ENCODE measurements at places on chromosomes 2 and 18.
A peak's percentile ranks its signal among the peaks of the same experiment; 100 is the strongest.

DNA sequence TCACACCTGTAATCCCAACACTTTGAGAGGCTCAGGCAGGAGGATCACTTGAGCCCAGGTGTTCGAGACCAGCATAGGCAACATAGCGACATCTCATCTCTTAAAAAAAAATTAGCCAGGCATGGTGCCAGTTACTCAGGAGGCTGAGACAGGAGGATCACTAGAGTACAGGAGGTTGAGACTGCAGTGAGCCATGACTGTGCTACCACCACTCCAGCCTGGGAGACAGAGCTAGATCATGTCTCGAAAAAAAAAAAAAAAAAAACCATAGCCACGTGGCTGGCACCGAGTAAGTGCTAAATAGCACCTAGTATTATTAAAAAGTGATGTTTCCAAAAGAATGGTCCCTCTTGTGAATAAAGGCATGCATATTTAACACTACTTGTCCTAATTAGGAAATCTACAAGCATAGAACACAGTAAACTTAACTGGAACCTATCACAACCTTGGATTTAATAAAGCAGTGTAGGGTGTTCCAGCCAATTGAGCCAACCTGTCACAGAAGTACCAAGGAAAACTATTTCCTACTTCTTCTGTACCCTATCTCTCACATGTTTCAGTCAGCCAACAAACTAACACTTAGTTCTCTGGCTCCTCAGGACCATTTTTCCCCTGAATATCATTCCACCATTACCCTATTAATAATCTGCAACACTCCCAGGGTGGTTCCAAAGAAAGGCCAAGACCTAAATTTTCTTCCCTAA lies 8.8 kb downstream of the RAB1A start:
- DNase-seq = no peak

DNA sequence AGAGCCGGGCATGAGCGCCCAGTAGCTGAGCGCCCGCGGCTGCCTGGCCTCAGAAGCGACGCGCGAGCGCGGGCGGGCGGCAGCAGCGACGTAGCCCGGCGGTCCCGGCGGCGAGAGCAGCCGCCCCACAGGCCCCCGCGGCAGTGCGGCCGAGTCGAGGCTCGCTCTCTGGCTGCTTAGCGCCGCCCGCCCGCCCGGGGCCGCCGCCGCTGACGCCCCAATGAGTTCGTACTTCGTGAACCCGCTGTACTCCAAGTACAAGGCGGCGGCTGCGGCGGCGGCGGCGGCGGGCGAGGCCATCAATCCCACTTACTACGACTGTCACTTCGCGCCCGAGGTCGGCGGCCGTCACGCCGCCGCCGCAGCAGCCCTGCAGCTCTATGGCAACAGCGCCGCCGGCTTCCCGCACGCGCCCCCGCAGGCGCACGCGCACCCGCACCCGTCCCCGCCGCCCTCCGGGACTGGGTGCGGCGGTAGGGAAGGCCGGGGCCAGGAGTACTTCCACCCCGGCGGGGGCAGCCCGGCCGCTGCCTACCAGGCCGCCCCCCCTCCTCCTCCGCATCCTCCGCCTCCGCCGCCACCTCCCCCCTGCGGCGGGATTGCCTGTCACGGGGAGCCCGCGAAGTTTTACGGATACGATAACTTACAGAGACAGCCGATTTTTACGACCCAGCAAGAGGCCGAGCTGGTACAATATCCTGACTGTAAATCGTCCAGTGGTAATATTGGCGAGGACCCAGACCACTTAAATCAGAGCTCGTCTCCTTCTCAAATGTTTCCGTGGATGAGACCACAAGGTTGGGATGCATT lies 847 bp downstream of the HOXD8 start:
- peak; percentile 94 for DNase-seq

GRCh38 chr2:15260196-15260595 lies 300.9 kb downstream of the NBAS start:
- DNase-seq = no peak

DNA sequence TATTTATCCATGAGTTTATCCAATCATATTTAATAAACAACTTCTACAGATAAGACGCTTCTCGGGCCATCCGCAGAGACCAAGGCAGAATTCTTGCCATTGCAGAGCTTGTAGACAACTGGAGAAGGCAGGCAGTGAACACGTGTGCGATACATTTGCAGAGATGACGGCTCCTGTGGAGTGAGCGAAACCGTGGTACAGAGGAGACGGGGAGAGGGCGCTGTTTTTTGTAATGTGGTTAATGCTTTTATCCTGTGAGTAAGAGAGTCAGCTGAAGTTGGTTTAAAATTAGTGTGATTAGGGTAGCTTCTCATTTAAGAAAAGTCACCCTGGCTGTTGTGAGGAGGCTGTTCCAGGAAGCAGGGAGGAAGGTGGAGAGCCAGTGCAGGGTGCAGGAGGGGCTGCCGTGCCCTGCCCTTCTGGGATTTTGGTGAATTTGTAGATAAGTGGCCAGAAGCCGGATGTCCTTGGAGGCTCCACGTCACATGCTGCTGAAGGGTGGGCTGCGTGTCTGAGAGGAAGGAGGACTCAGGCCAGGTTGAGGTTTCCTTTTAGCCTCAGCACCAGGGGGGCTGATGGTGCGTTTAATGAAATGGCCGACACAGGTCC lies 151.4 kb downstream of the SNTG2 start:
- DNase-seq = no peak

DNA sequence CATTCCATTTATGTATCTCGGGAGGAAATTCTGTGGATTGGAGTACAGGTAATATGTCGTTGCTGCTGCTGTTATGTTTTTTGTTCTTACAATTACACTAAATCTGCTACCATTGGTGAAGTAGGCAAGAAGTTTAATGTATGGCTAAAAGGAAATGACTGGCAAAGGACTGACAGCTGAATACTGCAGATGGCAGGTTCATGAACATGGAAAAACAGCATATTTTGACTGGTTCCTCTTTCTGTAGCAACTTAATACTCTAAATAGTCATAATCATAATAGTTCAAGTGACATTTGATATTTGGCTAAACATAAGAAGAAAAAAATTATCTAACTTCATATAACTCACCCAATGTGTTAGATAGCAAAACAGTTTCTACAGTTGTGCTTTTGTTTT lies 84.5 kb upstream of the PGAP1 start:
- DNase-seq = no peak

DNA sequence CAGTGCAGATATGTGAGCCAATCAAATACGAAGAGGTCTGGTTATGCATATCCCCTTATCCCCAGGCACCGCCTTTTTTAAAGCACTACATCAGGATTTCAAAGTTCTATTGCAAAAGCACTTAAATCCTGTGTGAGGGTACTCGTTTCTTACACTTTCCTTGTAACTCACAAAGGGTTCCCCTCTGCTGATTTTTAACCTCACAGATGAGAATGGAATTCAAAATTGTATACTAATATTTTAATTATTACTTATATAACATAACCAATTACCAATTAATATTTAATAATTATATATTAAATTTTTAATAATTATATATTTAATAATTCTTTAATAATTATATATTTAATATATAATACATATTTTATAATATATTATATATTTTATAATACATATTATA lies 126.2 kb upstream of the MAPRE2 start:
- no peak for DNase-seq

DNA sequence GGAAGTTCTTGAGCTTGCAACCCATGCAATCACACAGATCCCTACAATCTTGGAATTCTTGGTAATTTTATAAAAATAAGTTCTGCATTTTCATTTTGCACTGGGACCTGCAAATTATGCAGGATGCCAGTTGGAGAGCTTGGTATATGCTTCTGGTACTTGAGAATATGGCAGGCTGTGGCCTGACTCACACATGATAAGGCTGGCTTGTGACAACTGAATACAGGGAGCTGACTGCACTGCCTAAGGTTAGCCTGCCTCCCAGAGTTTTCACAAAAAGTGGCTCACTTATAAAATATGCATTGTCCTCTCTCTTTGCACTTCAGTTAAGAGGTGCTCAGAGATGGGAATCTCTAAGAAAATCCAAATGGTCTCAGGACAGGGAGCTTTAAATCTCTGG lies 265.5 kb upstream of the KCNJ3 start:
- no peak for DNase-seq

DNA sequence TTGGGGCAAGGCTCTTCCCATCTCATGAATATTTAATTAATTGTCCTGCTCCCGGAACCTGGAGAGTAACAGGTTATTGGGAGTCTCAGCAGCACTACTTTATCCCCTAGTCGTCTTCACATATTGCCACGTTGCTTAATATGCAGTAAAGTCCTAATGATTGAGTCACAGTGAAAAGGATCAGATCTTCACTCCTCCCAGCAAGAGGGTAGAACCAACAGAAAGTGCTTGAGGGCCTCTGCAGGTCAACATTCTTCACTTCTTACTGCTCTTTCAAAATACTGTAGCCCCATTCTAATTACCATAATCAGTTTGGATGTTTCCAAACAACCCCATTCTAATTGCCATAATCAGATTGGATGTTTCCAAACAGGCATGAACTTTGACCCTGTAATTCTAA lies 801.0 kb downstream of the LRRTM4 start:
- no peak for DNase-seq

- DNase-seq = no peak
Measured at GRCh38 chr2:143706354-143706753, 577.1 kb downstream of the ARHGAP15 start.

GRCh38 chr2:235300368-235301201 lies 193.3 kb upstream of the AGAP1 start:
- DNase-seq = peak; percentile 68

DNA sequence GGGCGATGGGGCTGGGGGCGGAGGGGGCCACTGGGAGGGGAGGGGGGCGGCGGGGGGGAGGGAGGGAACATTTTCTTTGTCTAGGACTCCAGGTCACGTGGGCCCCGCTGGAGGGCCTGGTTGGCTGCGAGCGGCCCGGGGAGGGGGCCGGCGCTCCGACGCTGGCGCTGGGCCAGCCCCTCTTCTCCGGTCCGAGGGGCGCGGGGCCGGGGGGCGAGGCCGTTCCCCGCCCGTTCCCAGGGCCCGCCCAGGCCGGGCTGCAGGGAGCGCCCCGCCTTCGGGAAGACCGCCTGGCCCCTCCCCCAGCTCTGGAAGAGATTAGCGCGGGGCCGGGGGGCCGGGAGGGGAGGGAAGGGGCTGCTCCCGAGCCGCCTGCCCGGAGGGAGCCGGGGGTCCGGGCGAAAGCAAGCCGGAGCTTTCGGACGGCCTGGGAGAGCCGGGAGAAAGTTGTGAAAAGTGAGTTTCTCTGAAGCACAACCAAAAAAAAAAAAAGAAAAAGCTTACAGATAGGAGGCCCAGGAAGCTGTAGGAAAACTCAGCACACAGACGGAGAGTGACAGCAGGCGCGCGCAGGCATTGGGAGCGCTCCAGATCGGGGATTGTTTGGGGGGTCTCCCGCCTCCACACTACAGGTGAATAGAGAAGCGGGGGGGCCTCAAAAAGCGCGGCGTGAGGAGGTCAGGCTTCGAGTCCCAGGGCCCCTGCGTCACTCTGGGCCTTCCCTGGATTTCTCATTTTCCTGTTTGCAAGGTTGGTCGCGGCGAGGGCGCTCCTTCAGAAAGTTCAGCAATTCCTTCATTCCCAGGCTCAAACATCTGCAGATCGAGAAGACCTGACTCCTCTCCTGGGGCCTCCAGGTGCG lies 84.1 kb upstream of the POMC start:
- DNase-seq = peak; percentile 35

DNA sequence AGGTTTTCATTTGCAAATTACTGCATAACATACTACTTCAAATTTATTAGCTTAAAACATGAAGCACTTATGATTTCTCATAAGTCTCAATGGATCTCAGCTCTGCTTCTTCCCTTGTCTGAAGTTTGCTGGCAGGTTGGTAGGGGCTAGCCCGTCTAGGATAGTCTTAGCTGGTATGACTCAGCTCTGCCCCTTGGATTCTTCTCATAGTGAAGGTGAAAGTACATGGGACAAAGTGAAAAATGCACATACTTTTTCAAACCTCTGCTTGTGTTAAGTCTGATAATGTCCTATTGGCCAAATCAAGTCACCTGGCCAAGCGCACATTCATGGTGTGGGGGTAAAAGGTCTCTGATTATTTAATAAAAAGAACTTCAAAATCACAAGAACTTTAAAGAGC lies 184.8 kb upstream of the VWC2L start:
- DNase-seq = no peak

DNA sequence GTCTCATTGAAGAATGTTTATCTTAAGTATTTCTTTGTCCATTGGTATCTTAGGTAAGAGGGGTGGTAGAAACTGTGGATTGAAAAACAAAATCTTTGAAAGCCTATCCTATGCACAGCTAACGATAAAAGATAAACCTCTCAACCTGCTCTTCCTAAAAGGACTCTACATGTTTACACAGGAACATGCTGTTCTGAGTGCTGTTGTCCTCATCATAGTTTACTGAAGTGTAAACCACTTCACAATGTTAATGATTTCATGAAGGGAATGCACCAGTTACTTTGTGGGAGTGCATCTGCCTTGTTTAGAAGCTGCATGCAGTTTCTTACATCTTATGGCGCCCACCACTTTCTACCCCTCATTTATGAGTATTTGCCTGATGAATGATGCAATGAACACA lies 1.2 kb downstream of the ACMSD start:
- no peak for DNase-seq

DNA sequence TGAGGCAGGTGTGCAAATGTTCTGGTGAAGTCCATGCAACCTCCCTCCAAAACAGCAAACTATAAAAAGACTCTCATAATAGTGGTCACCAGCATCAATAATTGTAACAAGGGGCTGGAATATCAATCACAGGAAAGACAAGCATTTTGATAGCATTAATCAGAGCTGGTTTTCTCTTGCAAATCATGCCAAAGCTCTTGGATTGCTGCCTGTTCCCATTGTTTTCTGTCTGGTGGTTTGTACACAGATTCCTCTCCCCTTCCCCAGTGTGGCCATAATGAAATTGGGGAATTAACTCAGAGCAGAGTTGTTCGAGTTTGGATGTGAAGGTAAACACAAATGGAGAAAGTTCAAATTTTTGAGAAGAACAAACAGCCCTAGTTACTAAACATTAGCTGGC lies 134.2 kb downstream of the CDCA7 start:
- DNase-seq = no peak

DNA sequence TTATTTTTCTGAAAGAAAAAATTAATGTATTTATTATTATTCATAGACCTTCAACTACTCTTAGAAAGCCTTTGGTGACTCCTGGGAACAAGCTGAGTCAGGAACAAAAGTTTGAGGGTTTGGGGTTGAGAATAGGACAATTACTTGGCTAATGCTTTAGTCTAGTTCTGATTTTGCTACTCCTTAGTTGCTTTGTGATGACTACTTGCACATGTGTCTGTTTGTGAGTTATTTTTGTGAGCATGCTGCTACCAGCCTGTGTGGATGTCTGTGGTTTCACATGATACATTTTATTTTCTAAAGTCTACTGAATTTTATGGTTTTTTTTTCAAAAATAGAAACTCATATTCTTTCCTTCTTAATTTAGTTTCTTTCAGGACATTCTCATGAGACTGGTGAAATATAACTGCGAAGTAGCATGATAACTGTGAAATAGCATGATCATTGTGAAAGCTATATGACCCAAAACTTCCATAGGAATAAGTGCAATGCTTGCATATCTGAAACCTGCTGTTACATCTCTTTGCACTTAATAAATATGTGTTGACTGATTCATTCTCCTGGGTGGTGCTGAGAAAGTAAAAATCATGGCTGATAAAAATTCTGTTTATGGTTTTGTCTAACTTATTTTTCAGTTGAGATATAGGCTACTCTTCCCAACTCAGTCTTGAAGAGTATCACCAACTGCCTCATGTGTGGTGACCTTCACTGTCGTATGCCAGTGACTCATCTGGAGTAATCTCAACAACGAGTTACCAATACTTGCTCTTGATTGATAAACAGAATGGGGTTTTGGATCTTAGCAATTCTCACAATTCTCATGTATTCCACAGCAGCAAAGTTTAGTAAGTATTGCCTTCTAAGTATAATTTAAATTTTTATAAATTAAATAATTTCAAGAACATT lies 17.9 kb upstream of the IL18R1 start:
- no peak for DNase-seq

- peak; percentile 9 for DNase-seq
Measured at GRCh38 chr2:10283106-10284062, 19.3 kb upstream of the HPCAL1 start.

Data from fibroblast of skin of left biceps (primary cell).